OCI-M1 (cell line): ENCODE measurements at places on chromosomes 7 and 10.

- no peak for DNase-seq
Observed at GRCh38 chr7:87113077-87113476, 39.2 kb upstream of the DMTF1 start.

DNA sequence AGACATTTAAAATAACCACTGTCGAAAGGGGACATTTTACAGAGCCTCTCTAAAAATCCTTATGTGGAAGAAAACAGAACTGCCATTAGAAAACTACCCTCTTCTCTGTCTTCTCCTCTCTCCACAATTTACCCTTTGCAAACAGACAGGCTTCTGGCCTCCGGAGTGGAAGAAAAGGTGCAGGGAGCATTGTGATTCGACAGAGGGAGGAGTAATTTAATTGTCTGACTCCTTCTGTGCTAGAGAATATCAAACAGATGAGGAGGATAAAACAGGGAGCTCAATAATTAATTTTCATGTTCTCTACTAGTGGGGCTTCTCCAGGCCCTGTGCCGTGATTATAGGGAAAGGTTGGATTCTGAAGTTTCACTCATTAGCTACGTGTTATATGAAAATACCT lies 615.5 kb upstream of the MKI67 start:
- DNase-seq = no peak

GRCh38 chr7:14931511-14932215 lies 29.1 kb upstream of the DGKB start:
- no peak for DNase-seq

DNA sequence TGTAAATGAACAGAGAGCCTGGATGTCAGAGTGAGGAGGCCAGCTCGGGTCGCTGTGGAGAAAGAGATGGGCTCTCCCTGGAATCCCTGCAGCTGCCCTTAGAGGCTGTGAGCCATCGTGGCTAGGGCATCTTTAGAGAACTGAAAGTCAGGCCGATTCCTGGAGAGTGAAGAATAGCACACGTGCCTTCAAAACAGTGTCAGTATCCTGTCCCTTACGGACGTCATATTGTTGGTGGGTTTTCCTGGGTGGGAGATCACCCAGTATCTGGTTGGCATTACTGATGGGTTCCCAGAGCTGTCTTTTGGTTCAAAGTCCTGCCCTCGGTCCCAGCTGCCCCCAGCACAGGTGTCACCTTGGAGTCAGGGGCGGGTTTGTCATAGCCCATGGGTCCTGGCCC lies 25.3 kb downstream of the IKZF1 start:
- no peak for DNase-seq

DNA sequence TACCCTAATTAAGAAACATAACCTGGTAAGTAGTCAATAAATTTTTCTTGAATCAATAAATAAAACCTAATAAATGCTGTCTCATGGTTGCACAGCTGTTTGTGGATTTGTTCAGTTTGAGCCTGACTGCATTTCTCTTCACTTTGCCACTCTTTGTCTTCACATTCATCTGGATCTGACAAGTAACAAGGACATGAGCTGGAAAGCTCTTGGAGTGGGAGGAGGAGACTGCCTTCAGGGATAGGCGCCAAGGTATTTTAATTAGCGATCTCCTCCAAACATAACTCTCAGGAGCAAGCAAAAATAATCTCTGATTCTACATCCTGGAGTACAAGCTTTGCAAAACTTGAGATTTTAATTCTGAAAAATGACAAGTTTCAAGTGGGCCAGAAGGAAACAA lies 251.0 kb downstream of the BMPER start:
- DNase-seq = no peak

DNA sequence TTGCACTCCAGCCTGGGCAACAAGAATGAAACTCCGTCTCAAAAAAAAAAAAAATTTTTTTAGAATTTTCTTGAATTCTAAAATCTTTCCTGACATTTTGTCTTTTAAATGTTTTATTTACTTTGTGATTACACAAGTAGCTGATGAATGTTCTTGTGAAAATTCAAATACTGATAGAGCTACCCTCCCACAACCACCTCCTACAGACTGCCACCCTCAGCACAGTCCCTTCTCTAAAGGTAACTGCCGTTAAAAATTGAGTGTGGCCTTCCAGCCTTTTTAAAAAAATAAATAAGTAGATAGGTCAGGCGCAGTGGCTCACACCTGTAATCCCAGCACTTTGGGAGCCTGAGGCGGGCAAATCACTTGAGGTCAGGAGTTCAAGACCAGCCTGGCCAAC lies 15.1 kb downstream of the ENO4 start:
- no peak for DNase-seq

DNA sequence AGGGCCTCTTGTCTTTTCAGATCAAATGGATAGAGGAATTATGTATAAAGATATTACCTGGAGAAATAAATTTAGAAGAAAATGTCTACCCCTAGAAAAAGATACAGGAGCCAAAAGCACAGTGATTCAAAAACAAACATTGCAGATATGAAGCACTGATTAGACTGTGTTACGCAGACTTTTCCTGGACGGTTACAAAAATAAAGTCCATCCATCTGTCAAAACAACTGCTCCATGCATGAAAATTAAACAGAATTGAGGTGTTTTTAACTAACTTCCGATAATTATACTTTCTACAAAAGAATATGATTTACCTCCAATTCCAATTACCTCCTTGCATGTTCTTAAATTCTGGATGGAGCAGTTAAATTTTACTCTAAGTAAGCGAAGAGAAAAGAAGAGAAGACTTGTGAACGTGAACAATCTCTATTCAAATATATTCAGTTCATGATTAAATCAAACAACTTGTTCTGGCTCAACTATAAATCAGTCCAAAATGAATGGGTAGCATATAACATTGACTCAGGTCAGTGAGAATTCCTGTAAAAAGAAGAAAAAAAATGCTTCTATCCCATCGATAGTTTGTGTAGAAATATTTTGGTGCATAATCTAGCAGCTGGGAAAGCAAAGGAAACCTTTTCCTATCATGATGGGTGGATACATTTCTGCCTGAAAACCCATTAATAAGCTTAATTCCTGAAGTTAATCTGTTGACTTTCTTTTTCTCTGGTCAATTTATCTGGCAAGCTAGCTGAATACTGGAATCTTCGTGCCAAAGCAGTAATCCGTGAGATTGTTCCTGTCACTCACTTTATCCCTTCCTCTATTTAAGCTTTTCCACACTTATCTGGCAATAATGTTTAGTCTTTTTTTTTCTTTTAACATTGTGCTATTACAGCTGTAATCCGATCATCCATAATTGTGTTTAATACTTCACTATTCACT lies 80.4 kb downstream of the SEMA3A start:
- no peak for DNase-seq

GRCh38 chr7:41792120-41792519 lies 89.2 kb upstream of the INHBA start:
- no peak for DNase-seq

- peak; percentile 58 for DNase-seq
Observed at GRCh38 chr7:127391591-127392181, 822 bp downstream of the ZNF800 start.

GRCh38 chr10:15253951-15254807 lies 85.7 kb upstream of the NMT2 start:
- no peak for DNase-seq

DNA sequence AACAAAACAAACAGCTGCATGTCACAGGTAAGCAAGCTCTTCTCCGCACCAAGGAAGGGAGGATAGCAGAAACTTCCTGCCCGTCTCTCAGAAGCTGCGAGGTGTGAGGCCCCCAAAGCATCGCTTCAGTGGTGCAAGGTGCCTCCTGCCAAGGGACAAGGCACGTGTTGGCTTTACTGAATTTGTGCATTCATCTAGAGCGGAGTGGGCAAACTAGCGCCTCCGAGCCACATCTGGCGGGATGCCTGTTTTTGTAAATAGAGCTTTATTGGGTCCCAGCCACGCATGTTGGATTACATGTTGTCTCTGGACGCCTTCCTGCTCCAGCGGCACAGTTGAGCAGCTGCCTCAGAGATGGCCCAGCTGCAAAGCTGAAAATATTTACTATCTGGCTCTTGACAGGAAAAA lies 27.7 kb downstream of the PHYH start:
- DNase-seq = no peak

DNA sequence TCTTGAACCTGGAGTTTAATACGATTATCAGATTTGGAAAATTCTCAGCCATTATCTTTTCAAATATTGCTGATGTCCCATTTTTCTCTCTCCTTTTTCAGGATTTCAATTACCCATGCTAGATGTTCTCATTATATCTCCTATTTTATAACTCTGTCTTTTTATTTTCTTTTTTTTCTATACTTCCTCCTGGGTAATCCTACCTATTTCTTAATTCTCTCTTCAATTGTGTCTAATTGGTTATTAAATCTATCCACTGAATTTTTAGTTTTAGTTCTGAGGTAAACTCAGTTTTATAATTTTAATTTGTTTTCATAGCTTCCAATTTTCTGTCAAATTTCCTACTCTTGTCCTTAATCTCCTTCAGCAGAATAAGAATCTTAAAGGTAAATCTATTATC lies 15.6 kb downstream of the STEAP1 start:
- no peak for DNase-seq

DNA sequence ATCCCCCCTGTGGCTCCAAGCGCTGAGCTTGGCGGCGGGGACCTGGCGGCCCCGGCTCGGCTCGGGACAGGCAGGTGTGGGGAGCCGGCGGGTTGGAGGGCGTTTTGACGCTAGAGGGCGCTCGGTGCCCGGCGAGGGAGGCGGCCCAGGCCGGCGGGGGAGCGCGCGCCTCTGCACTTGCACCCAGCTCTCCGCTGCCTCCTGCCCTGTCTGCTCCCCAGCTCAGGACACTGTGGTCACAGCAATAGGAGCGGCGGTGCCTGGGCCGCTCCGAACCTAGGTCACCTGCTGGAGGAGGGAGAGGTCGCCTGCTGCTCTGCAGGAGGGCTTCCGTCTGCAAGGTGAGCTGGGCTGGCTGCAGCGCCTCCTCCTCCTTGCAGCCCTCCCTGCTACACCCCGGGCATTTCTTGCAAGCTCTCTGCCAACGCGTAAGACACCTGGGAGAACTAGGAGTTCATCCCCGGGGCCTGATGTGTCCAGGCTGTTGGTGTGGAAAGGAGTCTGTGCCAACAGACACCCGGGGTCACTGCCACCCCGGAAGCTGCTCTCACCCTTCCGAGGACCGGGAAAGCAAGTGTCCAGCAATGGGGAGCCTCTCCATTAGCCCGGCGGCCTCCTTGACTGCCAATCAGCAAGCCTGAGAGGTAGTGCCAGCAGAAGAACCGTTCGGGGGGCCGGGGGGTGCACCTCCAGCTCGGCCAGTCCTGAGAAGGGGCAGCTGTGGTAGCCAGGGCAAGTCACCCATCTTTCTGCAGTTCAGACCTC lies 620.4 kb downstream of the GALNT17 start:
- DNase-seq = no peak

DNA sequence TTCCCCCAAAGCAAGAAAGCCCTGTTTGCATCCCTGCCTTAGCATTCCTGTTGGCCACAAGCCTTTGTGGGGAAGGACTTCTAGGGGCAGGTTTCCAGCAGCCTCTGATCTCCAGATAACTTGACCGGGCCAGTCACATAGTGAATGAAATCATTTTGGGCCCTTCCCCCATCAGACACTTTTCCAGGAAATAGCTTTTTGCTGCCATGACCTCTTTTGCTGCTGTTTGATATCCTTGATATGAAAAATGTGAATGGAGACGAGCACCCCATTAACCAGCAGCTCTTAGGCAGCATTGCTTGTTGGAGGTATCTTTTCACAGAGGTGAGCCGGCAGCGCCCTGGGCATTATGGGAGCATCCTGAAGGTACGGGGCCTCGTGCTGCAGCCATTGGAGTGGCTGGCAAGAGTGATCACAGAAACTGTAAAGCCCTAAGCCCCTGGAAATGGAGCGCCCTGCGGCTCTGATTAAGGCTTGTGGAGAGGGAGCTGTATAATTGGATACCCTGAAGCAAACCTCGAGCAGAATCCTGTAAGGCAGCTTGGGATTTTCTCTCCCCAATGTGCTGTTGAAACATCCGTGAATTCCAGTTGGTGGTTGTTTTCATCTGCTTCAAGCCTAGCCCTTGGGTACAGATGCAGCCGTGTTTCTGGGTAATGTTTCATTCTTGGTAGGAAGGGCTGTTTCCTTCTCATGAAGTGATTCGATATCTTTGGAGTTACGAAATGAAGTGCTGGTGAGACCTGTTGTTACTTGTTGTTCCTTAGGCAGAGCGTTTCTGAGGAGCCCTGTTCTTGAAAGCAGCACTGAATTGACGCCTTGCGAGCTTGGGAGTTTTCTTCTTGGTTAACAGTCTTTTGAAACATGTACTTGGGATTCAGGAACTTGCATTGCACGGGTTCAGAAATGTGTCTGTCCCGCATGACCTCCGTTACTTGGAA lies 179.0 kb downstream of the PTEN start:
- peak; percentile 88 for DNase-seq

DNA sequence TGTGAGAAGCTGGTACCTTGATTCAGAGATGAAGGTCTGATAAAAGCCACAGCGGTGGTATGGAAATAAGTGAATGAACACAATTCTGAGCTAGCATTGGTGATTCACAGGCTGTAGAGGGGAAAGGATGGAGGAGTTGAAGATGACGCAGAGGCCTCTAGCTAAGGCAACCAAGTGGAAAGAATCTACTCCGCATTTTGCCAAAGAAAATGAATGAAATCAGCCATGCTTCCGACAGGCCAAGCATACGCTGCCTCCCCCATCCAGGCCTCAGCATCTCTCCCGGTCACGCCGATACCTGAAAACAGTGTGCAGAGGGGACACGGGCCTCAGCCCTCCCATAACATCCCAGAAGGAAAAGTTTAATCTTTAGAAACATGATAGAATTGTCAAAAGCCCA lies 124.3 kb upstream of the UNC5B start:
- DNase-seq = no peak

DNA sequence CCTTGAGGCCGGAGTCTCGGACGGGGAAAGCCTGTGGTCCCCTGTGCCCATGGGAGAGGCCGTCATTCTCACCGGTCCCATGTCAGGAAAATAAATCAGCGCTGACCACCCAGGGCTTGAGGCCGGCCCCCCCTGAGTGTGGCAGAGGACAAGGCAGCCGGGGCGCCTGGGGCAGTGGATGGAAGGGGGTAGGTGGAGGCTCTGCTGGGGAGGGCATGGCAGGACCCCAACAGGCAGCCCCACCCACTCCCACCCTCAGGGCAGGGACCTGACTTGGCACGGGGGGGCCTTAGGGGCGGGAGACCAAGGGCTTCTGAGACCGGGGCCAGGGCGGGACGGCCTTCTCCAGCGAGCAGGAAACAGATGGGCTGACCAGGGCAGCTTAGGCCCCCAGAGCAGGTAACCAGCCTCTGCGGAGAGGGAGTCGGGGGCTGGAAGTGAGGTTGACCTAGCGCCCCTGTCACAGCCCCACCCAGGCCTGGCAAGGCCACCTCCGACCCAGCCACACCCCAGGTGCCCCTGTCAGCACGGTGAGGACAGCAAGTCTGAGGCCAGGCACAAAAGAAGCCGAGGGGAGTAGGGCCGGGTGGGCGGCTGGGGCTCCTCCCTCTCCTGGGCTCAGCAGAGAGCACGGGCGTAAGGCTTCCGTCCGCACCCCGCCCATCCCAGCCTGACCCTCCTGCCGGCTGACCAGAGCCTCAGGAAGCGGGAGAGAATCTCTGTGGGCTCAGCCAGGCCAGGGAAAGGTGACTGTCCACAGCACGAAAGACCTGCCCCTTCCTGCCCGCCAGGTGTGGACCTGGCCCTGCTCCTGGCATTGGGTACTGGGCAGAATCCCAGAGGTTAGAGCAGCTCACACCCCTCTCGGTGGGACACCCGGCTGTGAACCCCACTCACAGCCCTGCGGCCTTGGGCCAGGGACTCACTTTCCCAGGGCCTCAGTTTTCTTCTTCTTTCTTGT lies 87.4 kb downstream of the FOXL3 start:
- DNase-seq = no peak
